ENCODE measurements at places on chromosomes 6 and 20.

- no peak for DNase-seq
Measured at GRCh38 chr6:156774863-156775405, 2.2 kb upstream of the ARID1B start.

GRCh38 chr6:134642279-134642678 lies 307.6 kb downstream of the ALDH8A1 start:
- peak; percentile 52 for DNase-seq

- DNase-seq, result peak; percentile 29
Measured at GRCh38 chr20:37526839-37527637, 638 bp downstream of the BLCAP start.

GRCh38 chr6:112886415-112886814 lies 539.3 kb downstream of the RFPL4B start:
- DNase-seq, result no peak

DNA sequence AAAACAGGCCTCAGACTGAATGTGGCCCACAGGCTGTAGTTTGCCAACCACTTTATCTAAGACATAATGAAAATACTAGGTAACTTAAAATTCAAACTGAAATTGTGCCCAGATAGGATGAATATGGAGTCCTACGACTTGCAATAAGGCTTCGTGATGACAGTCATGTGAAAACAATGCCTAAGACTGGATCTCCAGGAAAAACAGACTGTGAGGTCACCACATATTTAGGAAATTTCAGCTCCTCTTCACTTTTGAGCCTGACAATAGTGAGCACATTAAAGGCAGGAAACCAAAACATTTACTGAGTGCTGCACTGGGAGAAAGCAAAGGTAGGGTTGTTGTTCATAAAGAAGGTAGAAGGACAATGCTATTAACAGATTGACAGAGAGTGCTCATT lies 50.0 kb downstream of the RTN4IP1 start:
- DNase-seq, result no peak

- DNase-seq, result no peak
Measured at GRCh38 chr20:62181808-62182207, 1.0 kb upstream of the MTG2 start.

DNA sequence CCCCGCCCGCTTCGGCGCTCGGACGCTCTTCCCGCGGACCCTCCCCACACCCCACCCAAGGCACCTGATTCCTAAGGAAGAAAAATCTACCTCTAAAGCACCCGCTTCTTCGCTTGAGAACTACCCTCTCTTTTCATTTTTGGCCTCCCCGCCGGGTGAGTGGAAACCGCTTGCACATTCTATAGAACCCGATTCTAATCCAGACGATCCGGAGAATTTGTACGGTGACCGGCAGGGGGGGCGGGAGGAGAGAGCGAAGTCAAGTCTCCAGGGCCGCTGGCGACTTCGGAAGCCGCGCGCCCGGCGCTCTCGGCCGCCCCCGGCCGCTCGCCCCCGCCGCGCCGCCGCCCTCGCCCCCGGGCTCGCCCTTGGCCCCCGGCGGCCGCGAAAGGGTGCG lies at the start of gene RBM24:
TSS of gene RBM24 (plus strand) at position 262 of the 397 bp plus-strand sequence. CDS start 221 bp downstream, outside the sequence.
- peak; percentile 44 for DNase-seq

DNA sequence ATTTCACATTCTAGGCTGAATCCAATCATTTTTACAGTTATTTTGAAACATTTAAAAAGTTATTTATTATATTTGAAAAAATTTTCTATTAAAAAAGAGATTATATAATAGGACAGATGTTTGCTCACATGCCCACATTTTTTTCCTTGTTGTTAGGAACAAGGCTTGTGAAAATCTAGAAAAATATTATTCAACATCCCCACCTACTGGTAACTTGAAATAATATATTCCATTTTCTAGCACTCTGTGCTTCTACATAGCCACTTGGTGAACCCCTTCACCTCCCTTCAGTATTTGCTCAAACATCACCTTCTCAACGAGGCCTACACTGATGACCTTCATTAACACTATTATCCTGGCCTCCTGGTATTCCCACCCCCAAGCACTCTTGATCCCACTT lies 18.3 kb upstream of the GPRC6A start:
- peak; percentile 24 for DNase-seq

DNA sequence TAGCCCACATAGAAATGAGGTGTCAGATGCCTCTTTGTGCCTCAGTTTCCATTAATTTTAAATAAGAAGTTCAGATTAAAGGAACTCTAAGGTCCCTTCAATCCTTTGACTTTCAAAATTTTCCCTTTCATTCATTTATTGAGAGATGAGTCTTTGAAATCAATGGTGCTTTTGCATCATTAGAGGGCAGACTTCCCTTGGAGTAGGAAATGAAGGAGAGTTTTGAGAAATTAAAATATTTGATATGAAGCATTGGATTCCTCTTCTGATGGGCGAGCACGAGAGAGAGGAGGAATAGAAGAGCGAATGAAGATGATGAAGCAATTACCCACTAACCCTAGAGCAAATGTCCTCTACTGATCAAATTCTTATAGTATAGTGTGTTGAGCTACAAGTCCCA lies 105.7 kb downstream of the EDN1 start:
- DNase-seq, result no peak

- no peak for DNase-seq
Measured at GRCh38 chr20:57735831-57736737, 26.3 kb upstream of the PMEPA1 start.

- no peak for DNase-seq
Measured at GRCh38 chr6:40577672-40578071, 9.5 kb downstream of the LRFN2 start.

- DNase-seq, result no peak
Measured at GRCh38 chr6:157246771-157247484, 76.4 kb downstream of the TMEM242 start.

DNA sequence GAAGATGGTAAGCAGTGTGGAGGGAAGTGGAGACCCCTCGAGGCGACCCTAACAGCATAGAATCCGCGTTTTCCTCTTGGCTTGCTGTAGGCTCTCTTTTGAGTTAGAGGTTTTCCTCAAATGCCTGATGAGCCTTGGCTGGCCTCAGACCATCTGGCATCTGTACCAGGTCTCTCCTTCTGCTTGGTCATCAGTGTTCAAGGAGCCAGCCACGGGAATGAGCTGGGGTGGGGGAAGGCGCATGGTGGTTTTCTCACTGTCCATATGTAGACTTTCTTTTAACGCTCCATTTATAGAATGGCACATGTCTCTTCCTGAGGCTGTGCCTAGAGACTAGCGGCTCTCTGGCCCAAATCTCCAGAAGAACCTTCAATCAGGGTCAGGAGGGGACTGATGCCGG lies 8.1 kb upstream of the GUCA1A start:
- no peak for DNase-seq

DNA sequence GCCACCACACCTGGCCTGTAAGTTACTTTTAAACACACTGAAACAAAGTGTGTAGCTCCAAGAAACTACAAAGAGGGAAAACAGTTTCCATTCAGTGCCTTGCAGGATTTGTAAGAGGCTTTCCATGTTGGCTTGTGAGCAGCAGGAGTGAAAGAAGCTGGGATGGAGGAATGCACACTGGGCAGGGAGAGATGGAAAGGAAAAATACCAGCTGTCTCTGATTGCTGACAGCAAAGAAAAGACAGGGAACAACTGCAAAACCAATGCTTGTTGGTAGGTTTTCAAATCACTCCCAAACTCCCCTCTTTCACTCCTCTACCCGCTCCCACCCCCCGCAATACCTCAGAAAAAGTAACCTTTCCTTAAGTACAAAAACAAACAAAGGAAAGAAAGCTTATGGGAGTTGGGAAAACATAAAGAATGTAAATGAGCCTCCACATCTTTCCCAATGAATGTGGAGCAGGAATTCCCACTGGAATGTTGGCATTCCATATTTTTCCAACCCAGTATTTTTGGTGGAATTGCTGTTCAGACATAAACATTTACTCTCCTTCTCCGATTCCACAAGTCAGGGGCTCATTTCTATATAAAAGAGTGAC lies 166.1 kb downstream of the THBS2 start:
- DNase-seq, result no peak

- DNase-seq, result peak; percentile 92
Measured at GRCh38 chr6:3500262-3501014, 43.6 kb upstream of the SLC22A23 start.

DNA sequence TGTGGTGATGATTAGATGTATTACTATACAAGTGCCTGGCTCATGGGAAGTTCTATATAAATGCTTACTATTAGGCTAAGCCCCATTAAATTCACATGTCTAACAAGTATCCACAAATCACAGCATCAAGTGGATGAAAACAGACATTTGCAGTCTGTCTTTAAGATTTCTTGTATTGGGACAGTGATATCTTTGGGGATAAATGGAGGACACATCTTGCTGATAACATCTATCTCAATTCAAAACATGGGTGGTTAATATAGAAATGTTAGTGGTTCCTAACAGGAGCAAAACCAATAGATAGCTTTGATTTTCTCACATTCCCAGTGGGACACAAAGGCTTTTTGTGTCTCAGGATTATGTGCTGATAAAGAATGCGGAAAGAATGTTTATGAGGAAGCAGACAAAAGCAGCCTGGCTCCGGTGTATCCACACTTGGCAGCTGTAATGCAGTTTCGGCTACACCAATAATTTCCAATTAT lies 29.3 kb downstream of the PTPRK start:
- DNase-seq, result peak; percentile 78

DNA sequence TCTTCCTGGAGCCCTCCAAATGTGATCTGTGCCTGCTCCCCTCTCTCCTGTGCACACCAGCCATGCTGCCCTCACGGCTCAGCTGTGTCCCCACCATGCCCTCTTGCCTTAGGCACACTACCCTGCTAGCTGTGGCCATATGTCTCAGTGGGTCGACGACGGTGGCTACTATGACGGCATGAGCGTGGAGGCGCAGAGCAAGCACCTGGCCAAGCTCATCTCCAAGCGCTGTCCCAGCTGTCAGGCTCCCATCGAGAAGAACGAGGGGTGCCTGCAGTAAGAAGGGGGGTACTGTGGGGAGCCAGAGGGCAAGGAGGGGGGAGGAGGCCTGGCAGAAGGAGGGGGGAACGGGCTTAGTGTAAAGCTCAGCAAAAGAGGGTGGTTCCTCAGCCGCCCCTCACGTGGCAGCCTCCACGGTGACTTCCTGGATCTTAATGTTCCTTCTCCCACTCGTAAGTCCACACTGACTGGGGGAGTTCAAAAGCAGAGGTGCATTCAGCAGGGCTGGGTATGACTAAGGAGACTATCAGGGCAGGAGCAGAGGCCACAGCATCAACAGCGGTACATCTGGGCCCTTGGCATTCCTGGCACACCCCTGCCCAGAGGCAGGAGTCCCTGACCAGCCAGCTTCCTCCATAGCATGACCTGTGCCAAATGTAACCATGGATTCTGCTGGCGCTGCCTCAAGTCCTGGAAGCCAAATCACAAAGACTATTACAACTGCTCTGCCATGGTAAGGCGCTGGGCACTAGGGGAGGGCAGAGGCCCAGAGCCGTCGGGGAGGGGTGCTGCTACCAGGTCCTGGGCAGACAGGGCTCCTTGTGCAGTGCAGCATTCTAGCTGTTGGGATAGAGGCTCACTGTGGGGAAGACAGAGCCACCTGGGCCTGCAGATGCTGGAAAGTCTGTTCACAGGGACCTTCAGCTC lies 8.0 kb downstream of the DNPH1 start:
- peak; percentile 29 for DNase-seq

- no peak for DNase-seq
Measured at GRCh38 chr20:63545814-63546213, 1.7 kb downstream of the SRMS start.

- DNase-seq, result no peak
Measured at GRCh38 chr6:130050230-130050629, 31.8 kb downstream of the L3MBTL3 start.

DNA sequence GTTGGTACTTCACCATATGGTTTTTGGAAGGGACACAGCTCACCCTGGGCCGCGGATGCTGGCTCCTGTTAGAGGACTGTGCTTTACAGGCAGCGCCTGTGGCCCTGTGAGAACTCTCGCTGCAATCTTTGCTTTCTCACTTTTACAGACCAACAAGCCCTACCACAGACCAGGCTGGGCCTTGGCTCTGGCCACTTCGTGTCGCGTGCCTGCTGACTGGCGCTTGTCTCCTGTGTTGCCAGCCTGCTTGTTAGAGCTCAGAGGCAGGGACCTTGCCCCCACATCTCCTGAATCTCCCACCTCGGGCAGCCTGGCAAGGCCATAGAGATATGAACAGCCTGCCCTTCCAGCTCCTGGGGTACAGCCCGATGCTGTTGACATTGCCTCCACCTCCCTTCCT lies 56.1 kb downstream of the SYNJ2 start:
- DNase-seq, result no peak

- no peak for DNase-seq
Measured at GRCh38 chr6:154080461-154081189, 41.6 kb downstream of the OPRM1 start.

- peak; percentile 14 for DNase-seq
Measured at GRCh38 chr20:57621421-57622200, 1.4 kb upstream of the ZBP1 start.

GRCh38 chr20:9392892-9393857 lies 121.2 kb upstream of the LAMP5 start:
- peak; percentile 40 for DNase-seq

- no peak for DNase-seq
Measured at GRCh38 chr20:3188823-3189413, 15.6 kb downstream of the DDRGK1 start.

GRCh38 chr6:43247114-43247999 lies 4.1 kb downstream of the TTBK1 start:
- DNase-seq, result peak; percentile 27

- DNase-seq, result no peak
Measured at GRCh38 chr6:140237251-140237650, 862.8 kb upstream of the CITED2 start.

DNA sequence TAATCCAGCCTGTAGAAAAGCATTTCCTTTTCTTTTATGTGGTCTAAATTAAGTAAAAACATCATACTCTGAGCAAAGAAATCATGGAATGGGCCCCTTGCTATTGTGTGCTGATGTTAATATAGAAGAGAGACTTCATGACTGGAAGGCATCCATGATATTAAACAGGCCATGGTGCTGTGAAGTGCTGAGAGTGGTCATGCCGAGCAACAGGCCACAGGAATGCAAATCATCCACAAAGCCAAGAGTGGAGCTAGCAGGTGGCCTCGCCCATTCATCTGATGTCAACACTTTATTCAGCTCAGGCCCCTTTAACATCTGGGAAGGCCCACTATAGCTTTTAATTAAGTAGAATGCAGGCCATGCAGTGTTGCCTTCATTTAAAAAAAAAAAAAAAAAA lies 115.2 kb upstream of the HMGCLL1 start:
- peak; percentile 56 for DNase-seq

- no peak for DNase-seq
Measured at GRCh38 chr20:2104236-2104635, 2.6 kb downstream of the STK35 start.

GRCh38 chr6:158849899-158850806 lies 31.0 kb upstream of the EZR start:
- peak; percentile 99 for DNase-seq

- no peak for DNase-seq
Measured at GRCh38 chr6:155417454-155417853, 38.2 kb downstream of the NOX3 start.

GRCh38 chr20:31713312-31714273 lies 9.1 kb downstream of the BCL2L1 start:
- DNase-seq, result peak; percentile 83

GRCh38 chr6:154397491-154398195 lies 41.0 kb upstream of the IPCEF1 start:
- DNase-seq, result no peak

GRCh38 chr20:59625214-59625922 lies 21.0 kb downstream of the PHACTR3 start:
- no peak for DNase-seq
